Ureter (tissue), 1 donor: ENCODE measurements at places on chromosomes 4 and X. TPM values are rescaled to one million over a fixed set of nuclear protein-coding genes. Genes with fewer than 3 reads are reported as not detected.

Gene TMPRSS11A
- not detected for total RNA-seq

Gene CPZ
- 7.4 TPM for total RNA-seq

Gene ADH1B
- 142 TPM for total RNA-seq

Gene COL4A5
- 94.6 TPM for total RNA-seq

Gene MAGEA2B
- total RNA-seq = not detected

Gene RS1
- total RNA-seq = not detected

Gene CD38
- total RNA-seq = 2.6 TPM

Gene RPS6KA6
- total RNA-seq = 10.4 TPM

Gene ELF4
- total RNA-seq = 28.7 TPM

Gene ANKRD37
- 11.9 TPM for total RNA-seq

Gene ADH7
- total RNA-seq = not detected

Gene GPRASP3
- total RNA-seq = 6.5 TPM

Gene PDGFRA
- total RNA-seq = 96.5 TPM

Gene GLRA3
- not detected for total RNA-seq

Gene PCYT1B
- 0.78 TPM for total RNA-seq

Gene GUF1
- total RNA-seq = 35.9 TPM
